ENCODE measurements at places on chromosomes 6 and 20. TPM values are rescaled to one million over a fixed set of nuclear protein-coding genes. Genes with fewer than 3 reads are reported as not detected.

DNA sequence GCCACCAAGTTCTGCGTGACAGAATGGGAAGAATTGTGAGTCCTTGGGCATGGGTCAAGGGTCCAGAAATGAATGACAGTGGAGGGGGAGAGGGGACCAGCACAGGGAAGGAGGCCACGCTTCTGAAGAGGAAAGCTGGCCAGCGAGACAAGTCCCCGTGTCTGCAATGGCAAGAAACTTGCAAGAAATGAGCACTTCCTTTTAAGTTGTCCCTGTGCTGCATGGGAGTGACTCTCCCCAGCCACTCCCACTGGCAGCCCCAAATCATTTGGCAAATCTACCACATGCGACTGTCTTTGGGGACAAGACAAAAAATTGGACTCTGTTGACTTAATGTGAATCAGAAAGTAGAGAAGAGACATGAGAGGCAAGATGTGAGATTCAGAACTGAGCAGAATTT, 242.2 kb upstream of the RREB1 start:
- no peak for ATAC-seq

The OR2H1 gene
- total RNA-seq: not detected

The RIPPLY2 gene
- not detected for total RNA-seq

The VNN1 gene
- 0.12 TPM for total RNA-seq

GRCh38 chr20:5146099-5146668, 19.4 kb downstream of the CDS2 start:
- no peak for ATAC-seq

- no peak for ATAC-seq
These were observed 962.5 kb downstream of the KIF16B start for GRCh38 chr20:15610787-15611186.

- ATAC-seq: no peak
These were observed 34.1 kb downstream of the CEBPB start for GRCh38 chr20:50224531-50225255.

DNA sequence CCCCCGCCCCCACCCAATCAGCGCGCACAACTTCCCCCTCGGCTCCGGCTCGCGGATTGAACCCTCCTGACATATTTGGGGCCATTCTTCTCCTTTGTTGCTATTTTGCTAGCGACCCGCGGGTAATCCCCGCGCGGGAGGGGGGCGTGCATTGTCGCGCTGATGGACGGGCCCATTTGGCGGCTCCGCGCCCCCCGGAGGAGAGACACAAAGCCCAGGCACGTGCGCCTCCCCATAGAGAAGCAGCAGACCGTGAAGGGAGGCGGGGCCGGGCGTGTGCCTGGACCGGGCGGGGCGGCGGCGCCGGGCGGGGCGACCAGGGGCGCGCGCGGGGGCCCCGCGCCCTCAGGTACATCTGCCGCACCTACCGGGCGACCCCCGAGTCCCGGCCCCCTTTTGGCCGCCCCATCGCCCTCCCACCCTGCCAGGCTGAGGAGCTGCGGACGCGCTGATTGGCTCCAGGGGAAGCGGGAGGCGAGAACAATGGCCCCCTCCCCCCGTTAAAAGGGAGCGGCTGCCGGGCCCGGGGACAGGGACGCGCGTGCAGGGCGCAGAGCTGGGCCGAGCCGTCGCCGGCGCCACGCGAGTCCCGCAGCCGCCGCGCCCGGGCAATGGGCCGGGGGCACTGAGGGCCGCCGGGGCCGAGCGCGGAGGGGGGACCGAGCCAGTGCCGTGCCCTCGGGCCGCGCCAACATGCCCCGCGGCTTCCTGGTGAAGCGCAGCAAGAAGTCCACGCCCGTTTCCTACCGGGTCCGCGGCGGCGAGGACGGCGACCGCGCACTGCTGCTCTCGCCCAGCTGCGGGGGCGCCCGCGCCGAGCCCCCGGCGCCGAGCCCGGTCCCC, at the start of gene INSM1:
TSS of gene INSM1 (plus strand) at position 530 of the 843 bp plus-strand sequence. CDS start at position 694, 164 bp downstream.
- no peak for ATAC-seq

- ATAC-seq: peak; percentile 79
These were observed at the start of gene BAK1 for GRCh38 chr6:33579828-33580714. Gene BAK1 (minus strand): TSS chr6:33580276. CDS start chr6:33577604, 2,672 bp downstream.

GRCh38 chr6:89073014-89073620, 7.4 kb upstream of the PNRC1 start:
- no peak for ATAC-seq

The FAM162B gene
- 0.92 TPM for total RNA-seq

DNA sequence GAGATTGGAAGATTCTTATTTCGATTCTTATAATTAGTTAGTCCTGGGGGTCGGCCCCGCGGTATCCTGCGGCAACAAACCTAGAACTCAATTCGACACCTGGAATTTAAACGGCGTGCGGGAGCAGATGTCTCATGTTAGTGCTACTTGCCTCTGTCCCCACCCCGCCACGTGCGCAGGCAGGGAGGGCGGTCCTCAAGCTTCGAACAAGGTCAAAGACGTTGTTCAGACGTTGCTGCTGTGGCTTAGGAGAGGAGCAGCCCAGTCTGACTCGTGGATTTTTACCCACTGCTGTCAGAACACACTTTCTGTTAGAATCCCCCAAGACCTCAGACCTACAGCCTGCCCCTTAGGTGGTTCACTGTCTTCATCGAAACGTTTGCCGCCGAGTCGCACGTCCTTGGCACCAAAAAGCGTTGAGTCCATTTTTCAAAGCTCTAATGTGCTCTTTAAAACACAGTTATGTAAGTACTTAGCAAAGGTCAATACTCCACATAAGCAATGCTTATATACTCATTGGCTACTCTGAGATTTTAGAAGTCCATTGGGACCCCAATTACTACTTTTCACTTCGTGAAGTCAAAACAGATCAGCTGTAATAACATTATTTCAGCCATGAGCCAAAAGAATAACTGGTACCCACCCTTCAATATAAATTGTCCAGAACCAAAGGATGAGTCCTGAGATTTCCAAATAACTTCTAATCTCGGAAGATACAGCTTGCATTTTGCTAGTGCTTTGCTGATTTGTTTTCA, 2.7 kb upstream of the C6orf62 start:
- peak; percentile 62 for ATAC-seq
